ENCODE measurements at places on chromosomes 2 and 18. TPM values are rescaled to one million over a fixed set of nuclear protein-coding genes. Genes with fewer than 3 reads are reported as not detected.

Gene SLC5A7
- 0.10 TPM for total RNA-seq

Gene CNDP1
- 0.10 TPM for total RNA-seq

Gene CTDP1
- total RNA-seq, result 14.1 TPM

Gene NT5C1B
- total RNA-seq, result not detected

Gene RBKS
- total RNA-seq, result 1.2 TPM

Gene DSG4
- 12.5 TPM for total RNA-seq

Gene NIF3L1
- total RNA-seq, result 18.9 TPM

Gene REG3G
- total RNA-seq, result not detected

Gene DES
- total RNA-seq, result 318 TPM

Gene REEP1
- total RNA-seq, result 3.9 TPM

Gene SERPINB13
- total RNA-seq, result 21.2 TPM

Gene IL1RL1
- 8.7 TPM for total RNA-seq

Gene KLHL14
- 0.30 TPM for total RNA-seq

Gene SPOPL
- 26.1 TPM for total RNA-seq

Gene MOB4
- total RNA-seq, result 39.4 TPM

Gene MEP1B
- total RNA-seq, result not detected

Gene PSMA8
- not detected for total RNA-seq

Gene OR6B2
- total RNA-seq, result not detected

Gene EVX2
- not detected for total RNA-seq

Gene KIAA2012
- 0.10 TPM for total RNA-seq

Gene UNC80
- 0.79 TPM for total RNA-seq

Gene ABCB6
- 23.8 TPM for total RNA-seq

Gene SCYGR6
- 2.4 TPM for total RNA-seq

Gene IL1R2
- 15.6 TPM for total RNA-seq

Gene SLC14A1
- total RNA-seq, result 11.9 TPM

Gene REG3A
- not detected for total RNA-seq

Measured in skin of body (tissue), 3 donors.